ENCODE measurements at places on chromosomes 7 and 10.

GRCh38 chr10:24382979-24383663, 174.2 kb downstream of the KIAA1217 start:
- no peak for DNase-seq

DNA sequence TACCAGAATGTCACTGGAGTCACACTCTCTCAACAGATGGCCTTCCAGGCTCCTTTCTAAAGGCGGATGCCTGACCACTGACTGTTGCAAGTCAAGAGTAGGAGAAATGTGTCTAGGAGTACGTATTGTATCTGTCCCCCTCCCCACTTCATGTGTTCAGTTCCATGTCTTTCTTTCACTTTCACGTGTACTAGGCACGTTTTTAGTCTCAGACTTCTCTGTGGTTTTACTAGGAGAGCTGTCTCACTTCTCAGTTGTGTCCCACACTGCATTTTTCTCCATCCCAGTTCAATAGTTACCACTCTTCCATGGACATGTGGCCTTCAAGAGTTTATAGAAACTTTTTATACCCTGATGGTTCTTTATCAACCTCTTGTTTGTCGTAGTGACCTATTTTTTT, 893.0 kb downstream of the NRG3 start:
- no peak for DNase-seq

- DNase-seq: no peak
These were observed 988 bp upstream of the EN2 start for GRCh38 chr7:155456738-155457543.

GRCh38 chr10:12690525-12691126, 310.9 kb downstream of the CCDC3 start:
- no peak for DNase-seq

- peak; percentile 27 for DNase-seq
These were observed 54.9 kb upstream of the ZNF800 start for GRCh38 chr7:127447326-127447945.

GRCh38 chr10:79392020-79392398, 44.7 kb downstream of the PPIF start:
- DNase-seq: no peak

DNA sequence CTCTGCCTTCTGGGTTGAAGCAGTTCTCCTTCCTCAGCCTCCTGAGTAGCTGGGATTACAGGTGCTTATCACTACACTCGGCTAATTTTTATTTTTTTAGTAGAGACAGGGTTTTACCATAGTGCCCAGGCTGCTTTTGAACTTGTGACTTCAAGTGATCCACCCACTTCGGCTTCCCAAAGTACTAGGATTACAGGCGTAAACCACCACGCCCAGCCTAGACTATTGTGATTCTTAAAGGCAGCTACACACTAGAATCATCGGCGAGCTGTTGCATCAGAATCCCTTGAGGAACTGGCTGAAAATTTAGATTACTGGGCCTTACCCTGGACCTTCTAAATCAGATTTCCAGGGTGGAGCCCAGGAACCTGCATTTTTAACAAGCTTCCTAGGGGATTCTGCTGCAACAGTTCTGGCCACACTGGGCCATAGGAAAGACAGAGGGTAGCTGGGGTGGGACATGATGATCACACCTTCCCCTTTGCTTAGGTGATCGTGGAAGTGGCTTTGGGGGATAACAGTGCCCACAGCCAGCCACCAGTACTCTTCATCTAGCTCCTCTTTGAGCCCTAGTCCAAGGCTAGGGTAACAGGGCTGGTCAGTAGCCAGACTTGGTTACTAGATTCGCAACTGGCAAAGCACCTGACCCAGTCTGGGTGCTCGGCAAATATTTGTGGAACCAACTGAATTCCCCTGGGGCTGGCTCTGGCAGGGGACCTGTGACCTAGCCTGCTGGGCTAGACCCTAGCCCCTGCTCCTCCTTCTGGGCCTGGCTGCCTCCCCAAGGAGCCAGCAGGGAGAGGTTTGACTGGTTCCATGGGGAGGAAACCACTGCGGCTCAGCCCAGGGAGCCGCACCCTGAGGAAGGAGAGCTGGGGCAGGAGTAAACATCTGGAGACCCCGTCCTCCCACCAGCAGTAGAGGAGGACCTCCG, 67.1 kb upstream of the DUSP5 start:
- no peak for DNase-seq

Data from stimulated activated CD4-positive, alpha-beta T cell treated with anti-CD3 and anti-CD28 coated beads, TNF-alpha, amount 100 ng/mL, for 48 hours (primary cell).